Glomerular endothelial cell (primary cell): ENCODE measurements at places on chromosomes 11 and 22. TPM values are rescaled to one million over a fixed set of nuclear protein-coding genes. Genes with fewer than 3 reads are reported as not detected.

SMTNL1 gene
- total RNA-seq: not detected in 2 replicates

POU2AF3 gene
- not detected in 2 replicates for total RNA-seq

DNA sequence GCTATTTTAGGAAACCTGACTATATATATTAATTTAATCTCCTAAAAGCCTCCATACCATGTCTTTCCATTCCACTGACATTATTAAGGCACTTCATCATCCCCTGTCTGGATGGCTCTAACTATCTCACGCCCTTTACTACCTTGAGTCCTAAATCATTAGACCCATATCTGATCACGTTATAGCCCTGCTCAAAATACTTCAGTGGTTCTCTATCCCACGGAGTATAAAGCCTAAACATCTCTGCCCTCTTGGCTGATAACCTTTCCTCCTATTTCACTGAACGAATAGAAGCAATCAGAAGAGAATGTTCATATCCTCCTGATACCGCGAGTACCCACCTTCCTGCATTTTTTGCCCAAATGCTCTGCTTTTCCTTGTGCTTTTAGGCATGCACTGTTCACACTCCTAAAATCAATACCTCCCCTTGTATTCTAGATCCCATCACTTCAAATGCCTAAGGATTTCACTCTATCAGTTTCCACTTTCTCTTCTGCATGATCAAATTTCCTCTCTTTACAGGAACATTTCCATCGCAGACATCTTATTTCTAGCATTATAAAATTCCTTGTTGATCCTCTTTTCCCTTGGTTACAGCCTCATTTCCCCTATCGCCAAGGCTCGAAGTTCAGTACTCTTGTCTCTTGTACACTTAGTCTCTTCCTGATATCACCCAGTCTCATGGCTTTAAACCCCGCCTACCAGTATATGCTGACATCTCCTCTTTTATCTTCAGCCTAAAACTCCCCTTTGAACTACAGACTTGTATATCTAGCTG, 45.0 kb upstream of the BIRC3 start:
- no peak for DNase-seq

- DNase-seq: no peak
Observed at GRCh38 chr11:134271978-134272377, 4.2 kb upstream of the GLB1L3 start.

USH1C gene
- total RNA-seq: not detected in 2 replicates

- DNase-seq: no peak
Observed at GRCh38 chr11:118643142-118643994, 36.0 kb downstream of the PHLDB1 start.

- DNase-seq: no peak
Observed at GRCh38 chr22:20625270-20625669, 117.9 kb downstream of the MED15 start.

TEX12 gene
- total RNA-seq: 0.23 TPM in 1 of 2 replicates, not detected in the other

- no peak for DNase-seq
Observed at GRCh38 chr11:79768343-79768742, 327.5 kb upstream of the TENM4 start.

GRCh38 chr11:116130122-116130521, 625.9 kb upstream of the CADM1 start:
- DNase-seq: no peak

DNA sequence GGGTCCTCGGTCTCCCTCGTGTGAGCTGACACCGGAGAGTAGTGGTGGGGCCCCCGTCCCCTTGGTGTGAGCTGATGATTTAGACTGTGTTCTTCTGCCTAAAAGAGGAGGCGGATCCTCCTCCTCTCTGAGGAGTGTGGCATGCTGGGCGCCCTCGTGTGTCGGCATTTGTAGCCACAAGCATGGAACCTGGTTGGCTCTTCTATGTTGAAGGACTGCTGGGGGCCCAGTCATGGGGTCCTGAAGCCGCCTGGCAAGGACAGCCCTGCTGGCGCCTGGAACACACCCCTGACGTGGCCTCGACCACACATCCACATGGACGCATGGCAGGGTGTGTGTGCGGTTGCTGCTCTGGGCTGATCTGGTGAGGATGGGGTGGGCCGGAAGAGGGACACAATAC, 50.2 kb downstream of the AP2A2 start:
- DNase-seq: no peak

GRCh38 chr11:17229481-17230152, 21.8 kb upstream of the PIK3C2A start:
- DNase-seq: no peak

GRCh38 chr11:100719809-100720221, 32.7 kb downstream of the ARHGAP42 start:
- DNase-seq: peak; percentile 72

UEVLD gene
- 23.6 and 23.7 TPM in 2 replicates for total RNA-seq

GRM5 gene
- 0.05 and 0.47 TPM in 2 replicates for total RNA-seq

EHD1 gene
- 142 and 158 TPM in 2 replicates for total RNA-seq

DNA sequence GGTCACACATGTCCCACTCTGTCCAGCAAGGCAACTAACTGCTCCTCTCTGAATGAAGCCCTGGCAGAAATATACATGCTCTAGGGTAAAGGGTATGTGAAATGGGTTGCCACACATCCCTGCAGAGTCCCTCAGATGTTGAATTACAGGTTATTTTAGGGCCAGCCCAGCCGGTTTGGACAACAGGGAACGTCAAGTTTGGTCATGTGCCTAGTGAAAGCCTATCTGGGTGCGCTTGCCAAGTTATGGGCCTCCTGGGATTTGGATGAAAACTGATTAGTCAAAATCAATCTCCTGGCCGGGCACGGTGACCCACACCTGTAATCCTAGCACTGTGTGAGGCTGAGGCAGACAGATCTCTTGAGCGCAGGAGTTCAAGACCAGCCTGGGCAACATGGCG, 10.4 kb downstream of the AP1B1 start:
- no peak for DNase-seq

DNA sequence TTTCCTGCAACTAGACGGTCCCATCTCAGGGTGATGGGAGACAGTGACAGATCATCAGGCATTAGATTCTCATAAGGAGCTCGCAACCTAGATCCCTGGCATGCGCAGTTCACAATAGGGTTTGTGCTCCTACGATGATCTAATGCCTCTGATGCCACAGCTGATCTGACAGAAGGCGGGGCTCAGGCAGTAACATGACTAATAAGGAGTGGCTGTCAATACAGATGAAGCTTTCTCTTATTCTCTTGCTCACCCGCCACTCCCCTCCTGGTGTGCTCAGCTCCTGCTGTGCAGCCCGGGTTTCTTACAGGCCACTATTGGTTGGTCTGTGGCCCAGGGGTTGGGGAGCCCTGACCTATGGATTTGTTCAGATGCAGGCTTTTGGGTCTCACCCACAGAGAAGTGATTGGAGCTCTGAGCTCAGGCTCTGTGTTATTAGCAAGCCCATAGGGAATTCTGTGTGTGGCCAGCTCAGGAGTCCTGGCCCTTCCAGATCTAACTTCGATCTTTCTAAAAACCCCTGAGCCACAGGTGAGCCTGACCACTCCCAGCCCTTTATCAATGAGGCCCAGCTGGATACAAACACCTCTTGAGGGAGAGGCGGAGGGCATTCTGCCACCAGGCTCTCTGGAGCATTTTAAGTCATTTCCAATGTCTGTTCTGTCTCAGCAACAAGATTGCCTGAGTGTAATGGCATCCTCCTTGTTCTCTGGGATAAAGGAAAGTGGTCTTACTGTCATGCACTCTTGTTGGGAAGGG, 351.8 kb downstream of the BUD13 start:
- DNase-seq: no peak

GRCh38 chr11:125886997-125887372, 483 bp upstream of the HYLS1 start:
- DNase-seq: no peak

DNA sequence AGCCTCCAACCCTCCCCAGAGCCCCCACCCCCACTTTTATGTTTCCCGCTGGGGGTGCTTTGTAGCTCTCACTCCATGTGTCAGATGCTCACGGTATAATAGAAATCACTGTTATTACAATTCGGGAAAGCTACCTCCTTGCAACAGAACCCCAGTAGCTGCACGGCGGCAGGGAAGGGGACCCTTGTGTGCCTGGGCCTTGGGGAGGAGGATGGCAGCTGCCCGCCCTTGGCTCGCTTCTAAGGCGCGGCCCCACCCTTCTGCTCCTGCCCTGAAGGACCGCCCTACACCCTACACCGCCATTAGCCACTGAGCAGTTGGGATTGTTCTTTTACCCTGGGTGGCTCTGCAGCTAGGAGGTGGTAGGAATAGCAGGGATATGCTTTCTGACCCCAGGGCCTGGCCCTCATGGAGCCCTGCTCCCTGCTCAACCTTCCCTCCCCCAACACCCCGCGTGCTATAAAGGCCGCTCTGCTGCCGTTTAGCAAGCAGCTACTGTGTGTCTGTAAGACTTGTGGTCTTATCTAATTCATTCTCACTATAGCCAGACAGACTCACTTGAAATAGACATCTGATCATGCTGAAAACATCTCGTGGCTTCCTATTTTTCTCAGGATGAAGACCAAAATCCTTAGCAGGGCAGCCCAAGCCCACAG, 219.7 kb downstream of the CEP164 start:
- no peak for DNase-seq

- no peak for DNase-seq
Observed at GRCh38 chr11:70251659-70252321, 18.7 kb upstream of the PPFIA1 start.

ARL2 gene
- 191 and 202 TPM in 2 replicates for total RNA-seq

DNA sequence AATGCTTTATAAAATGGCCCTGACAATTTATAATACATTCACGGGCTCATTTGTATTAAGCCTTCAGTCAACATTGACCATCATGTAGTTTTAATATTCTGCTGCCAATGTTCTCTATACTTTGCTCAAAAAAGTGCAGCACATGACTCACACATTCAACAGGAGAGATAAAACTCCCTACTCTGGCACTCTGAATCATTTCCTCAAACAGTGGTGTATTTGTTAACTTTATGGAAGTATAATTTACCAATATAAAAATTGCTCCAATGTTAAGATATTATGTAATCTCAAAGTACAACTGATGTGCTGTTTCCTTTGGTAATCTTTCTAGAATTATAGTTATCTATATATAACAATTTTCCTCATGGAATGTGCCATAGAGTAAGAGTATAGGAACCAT, 39.9 kb downstream of the MAML2 start:
- no peak for DNase-seq

DNA sequence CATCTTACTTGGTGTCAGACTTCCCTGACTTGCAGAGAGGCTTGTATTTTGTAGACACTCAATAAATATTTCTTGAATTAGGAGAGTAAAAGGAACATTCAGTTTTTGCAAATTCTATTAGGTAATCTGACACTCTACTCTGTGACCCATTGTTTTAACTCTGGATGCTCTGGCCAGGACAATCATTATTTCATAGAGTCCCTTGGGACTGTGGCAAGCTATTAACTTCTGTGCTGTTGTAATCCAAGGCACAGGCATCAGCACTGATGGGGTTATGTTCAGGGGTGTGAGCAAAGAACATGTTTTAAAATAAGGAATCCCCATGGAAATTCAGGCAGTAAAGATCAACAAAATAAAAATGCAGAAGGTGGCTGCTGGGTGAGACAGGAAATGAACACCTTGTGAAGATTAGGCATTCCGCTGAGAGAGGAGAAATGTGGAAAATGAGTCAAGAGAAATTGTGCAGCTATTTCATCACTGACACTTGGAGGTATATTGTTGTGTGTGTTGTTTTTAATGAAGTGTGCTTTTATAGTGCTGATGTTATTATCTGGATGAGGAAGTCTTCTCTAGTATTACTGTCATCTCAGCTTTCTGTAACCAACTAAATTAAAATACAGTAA, 175.2 kb downstream of the WNT11 start:
- peak; percentile 9 for DNase-seq

- no peak for DNase-seq
Observed at GRCh38 chr11:105092256-105093239, 47.0 kb downstream of the CARD18 start.

GRCh38 chr22:39148727-39149535, 3.5 kb downstream of the CBX7 start:
- DNase-seq: no peak

- DNase-seq: no peak
Observed at GRCh38 chr11:102572554-102573220, 42.1 kb upstream of the MMP7 start.

DNA sequence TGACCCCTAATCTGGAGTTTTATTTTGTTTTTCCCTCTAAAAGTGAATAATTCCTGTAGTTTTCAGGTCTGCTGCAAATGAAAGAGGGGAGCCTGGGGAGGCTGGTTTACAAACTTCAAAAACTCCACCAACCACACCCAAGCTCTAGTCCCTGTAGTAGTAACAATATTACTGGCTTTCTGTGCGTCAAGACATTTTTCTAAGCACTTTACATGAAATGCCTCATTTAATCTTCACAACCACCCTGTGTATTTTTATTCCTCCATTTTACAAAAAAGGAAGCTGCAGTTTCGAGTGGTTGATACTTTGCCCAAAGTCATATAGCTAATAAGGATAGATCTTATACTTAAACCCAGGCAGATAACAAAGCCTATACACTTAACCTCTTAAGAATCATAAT, 23.5 kb downstream of the CTNND1 start:
- no peak for DNase-seq

GRCh38 chr11:28231475-28231874, 123.3 kb downstream of the METTL15 start:
- no peak for DNase-seq

GRCh38 chr11:57276971-57277675, 40.1 kb upstream of the APLNR start:
- DNase-seq: no peak

DNA sequence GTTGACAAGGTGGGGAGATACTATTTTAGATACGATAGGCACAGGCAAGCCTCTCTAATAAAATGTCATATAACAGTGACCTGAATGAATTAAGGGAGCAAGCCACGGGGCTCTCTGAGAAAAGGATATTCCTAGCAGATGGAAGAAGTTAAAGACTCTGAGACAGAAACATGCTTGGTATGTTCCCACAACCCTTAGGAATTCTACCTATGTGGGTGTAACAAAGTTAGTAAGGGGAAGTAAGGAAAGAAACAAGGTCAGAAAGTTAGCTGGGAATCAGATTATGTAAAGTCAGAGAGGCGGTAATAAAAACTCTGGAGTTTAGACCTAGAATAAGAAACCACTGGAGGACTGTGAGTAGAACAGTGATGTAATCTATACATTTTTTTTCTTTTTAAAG, 59.7 kb upstream of the GDPD4 start:
- DNase-seq: no peak

GRCh38 chr11:134278356-134278755, 2.2 kb downstream of the GLB1L3 start:
- DNase-seq: no peak

SYNGR1 gene
- total RNA-seq: 3.1 and 3.3 TPM in 2 replicates

CAPN5 gene
- total RNA-seq: 7.1 and 8.8 TPM in 2 replicates

GRCh38 chr11:87298155-87298554, 260.4 kb downstream of the TMEM135 start:
- no peak for DNase-seq

RAB3IL1 gene
- total RNA-seq: 3.7 and 6.2 TPM in 2 replicates

DNA sequence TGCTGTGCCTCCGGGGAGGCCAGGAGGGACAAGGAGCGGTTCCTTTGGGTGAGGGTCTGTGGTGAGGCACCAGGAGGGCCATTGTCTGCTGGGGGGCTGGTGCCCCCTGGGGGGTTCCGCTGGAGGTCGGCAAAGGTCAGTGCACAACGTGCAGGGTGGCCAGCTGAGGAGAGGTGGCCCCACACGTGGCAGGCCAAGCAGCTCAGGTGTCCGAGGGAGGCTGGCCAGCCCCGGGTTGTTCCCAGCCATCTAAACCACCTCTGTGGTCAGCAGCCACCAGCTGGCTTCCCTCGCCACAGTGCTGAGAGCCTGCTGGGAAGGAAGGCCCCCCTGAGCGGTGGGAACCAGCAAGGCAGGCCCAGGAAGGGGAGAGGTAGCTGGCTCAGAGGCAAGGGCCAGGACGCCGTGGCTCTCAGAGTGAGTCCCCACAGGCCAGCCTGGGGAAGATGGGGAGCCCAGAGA, 4.2 kb downstream of the TSSC4 start:
- DNase-seq: no peak
